ENCODE measurements at places on chromosomes 7 and 10. TPM values are rescaled to one million over a fixed set of nuclear protein-coding genes. Genes with fewer than 3 reads are reported as not detected.

DNA sequence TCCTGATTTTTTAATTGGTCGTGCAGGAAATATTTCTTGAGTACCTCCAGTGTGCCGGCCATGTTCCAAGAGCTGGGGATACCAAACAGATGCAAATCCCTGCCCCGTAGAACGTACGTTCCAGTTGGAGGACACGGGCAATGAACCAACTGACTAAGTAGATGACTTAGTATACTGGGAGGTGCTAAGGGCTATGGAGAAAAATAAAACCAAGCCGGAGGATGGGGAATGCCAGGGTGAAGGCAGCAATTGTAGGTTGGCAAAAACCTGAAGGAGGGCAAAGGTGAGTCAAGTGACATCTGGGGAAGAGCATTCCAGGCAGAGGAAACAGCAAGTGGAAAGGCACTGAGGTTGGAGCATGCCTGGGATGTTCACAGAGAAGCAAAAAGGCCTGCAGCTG, 6.8 kb upstream of the VSIR start:
- no peak for DNase-seq

METTL27 gene
- total RNA-seq, result 2.3 TPM

GRCh38 chr7:47672271-47672791, 90.4 kb upstream of the TNS3 start:
- no peak for DNase-seq

RAB11FIP2 gene
- 14.6 TPM for total RNA-seq

GRCh38 chr7:54813398-54813797, 54.4 kb upstream of the SEC61G start:
- no peak for DNase-seq

GRCh38 chr7:70571403-70571934, 560.5 kb upstream of the GALNT17 start:
- peak; percentile 87 for DNase-seq

GRCh38 chr10:12055732-12056131, 13.0 kb upstream of the DHTKD1 start:
- no peak for DNase-seq

FZD8 gene
- 10.5 TPM for total RNA-seq

GRCh38 chr7:35716038-35716803, 21.3 kb upstream of the HERPUD2 start:
- no peak for DNase-seq

DNA sequence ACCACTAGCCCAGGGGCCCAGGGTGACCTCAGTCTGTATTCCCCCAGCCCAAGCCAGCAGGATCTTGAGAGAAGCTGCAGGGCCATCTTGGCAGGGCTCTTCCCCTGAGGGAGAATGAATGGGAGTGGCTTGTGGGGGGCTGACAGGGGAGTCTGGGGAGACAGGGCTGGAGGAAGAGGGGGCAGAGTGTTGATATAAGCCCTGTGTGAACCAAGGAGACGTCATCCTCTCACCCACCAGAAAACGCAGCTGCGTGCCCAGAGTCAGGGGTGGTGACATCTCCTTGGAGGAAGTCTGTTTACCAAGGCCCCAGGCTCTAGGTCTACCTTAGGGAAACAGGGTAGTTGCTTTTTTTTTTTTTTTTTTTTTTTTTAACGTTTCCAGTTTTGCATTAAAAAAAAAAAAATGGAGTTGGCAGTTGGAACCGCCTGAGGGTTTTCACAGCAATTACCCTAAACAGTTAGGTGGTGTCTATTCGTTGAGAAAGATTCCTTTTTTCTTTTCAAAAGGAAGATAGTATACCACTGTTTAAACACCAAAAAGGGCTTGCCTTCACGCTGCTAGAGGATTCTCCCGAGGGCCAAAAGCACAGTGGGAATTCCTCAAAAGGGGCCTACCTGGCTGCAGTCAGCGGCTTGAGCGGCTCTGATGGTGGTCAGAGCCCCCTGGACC, 113.8 kb downstream of the PRPF18 start:
- no peak for DNase-seq

- peak; percentile 12 for DNase-seq
Observed at GRCh38 chr7:144936314-144936713, 100.5 kb upstream of the TPK1 start.

DNA sequence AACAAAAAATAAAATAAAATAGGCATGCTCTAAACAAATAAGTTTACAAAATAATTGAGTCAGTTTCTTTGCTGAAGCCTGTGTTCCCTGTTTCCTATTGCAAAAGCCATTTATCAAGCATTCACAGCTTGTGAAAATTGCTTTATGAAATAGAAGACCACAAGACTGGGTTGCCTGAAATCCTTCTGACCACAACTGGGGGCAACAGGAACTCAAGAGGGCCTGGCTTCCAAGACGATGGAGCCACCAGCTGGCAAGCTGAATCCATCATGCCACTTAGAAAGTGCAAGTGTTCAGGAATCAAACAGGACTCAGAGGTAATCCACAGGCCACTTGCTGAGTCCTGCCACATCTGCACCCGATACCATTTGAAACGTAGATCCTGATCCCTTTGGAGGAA, 752 bp upstream of the ABCA13 start:
- no peak for DNase-seq

POM121L12 gene
- total RNA-seq, result not detected

TMEM254 gene
- total RNA-seq, result 5.5 TPM

EPDR1 gene
- total RNA-seq, result 75.9 TPM

DNA sequence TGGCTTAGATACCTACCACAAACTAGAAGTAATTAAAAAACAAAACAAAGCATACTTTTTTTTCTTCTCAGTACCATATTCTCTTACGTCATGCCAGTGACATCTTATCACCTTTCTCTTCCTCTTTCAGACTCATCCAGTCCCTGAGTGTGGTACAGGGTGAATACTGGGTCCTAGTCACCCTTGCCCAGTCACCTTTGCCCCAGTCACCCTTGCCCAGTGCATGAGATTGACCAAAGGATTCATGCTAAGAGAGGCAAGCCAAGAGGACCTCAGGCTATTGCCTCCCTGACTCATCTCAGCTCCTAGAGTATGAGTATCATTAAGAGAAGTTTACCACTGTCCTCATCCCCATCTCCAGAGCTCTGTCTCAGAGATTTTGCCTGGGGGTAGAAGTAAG, 10.0 kb upstream of the TSPAN12 start:
- peak; percentile 36 for DNase-seq

- no peak for DNase-seq
Observed at GRCh38 chr10:75452997-75453396, 21.6 kb downstream of the LRMDA start.

GRCh38 chr10:78175444-78176015, 141.9 kb downstream of the RPS24 start:
- no peak for DNase-seq

DNA sequence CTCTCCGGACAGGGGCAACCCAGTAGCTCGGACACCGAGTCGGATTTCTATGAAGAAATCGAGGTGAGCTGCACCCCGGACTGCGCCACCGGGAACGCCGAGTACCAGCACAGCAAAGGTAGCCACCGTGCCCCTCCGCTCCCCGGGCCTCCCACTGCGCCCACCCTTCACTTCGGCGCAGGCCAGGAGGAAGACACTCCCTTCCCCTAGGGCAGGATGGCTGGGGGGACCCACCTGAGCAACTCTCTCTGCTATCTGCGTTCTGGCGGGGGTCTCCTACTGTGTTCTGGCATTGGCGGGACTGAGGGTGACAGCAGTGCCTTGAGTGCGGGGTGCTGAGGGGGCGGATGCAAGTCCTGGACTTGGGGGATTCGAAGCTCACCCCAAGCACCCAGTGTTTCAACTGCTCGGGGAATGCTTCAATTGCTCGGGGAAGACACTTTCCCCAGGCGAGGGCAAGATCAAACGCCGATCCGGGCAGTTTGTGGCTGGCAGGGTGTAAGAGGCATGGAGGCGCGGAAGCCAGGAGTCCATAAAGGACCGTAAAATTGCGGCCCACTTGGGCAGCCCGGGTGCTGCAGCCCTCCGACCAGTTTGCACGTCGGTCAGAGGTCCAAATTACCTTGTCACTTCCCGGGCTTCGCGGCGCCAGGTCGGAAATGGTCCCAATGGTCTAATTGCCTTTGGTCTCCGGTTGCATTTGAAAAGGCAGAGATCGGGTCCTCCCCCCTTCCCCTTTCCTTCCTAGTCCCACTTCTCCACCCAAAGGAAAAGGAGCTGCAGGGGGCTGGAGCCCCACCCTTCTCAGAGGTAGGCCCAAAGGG, 950 bp downstream of the EVX1 start:
- no peak for DNase-seq

GRCh38 chr10:118753331-118754228, 1.2 kb downstream of the CACUL1 start:
- peak; percentile 7 for DNase-seq

AKR1E2 gene
- total RNA-seq, result not detected

C10orf71 gene
- total RNA-seq, result not detected

HOXA10 gene
- total RNA-seq, result 12.3 TPM

WEE2 gene
- total RNA-seq, result not detected

GRCh38 chr10:100939763-100940344, 27.1 kb downstream of the SLF2 start:
- no peak for DNase-seq

HOXA7 gene
- total RNA-seq, result 21.7 TPM

FGFR2 gene
- 1.9 TPM for total RNA-seq

DNA sequence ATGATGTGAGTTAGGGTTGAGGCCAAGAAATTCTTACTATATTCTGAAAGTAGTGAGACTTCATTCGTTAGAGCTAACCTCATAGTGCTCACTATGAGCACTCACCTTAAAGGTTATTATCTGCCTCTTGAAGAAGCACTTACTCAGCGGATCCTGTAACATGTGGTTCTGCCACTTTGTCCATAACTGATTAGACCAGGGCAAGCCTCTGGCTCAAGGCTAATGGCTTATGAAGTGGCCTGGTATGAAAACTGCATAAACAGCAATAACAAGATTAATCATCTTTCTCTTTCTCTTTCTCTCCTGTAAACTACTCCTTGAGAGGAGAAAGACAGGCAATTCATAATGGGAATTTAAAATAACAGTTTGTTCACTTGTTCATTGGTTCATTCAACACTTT, 82.8 kb downstream of the MAPK8 start:
- no peak for DNase-seq

DNA sequence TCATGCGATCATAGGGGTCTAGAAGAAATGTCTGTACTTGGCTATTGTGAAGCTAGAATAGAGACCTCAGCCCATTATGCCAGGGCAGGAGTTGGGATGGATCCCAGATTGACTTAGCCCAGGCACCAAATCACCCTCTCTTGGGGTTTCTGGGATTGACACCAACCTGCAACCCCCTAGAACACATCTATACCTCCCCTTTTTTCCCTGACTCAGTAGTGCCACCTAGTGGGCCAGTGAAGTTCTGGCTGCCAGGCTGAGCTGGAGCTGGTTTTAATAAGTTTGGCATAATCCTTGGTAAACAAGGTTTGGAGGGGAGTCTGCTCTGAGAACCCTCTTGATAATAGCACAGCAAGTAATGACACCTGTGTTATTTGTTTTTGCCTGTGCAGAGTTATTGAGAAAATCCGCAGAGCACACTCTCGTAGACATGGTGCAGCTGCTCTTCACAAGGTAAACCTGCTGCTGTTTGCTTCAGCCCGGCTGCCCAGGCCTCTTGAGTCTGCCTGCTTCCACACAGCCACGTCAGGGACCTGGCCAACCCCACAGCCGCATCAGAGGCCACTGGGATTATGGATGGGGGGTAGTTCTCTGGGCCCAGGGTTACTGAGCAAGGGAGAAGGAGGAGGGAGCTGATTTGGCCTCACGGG, 43.3 kb upstream of the NFKB2 start:
- DNase-seq, result peak; percentile 55

DNA sequence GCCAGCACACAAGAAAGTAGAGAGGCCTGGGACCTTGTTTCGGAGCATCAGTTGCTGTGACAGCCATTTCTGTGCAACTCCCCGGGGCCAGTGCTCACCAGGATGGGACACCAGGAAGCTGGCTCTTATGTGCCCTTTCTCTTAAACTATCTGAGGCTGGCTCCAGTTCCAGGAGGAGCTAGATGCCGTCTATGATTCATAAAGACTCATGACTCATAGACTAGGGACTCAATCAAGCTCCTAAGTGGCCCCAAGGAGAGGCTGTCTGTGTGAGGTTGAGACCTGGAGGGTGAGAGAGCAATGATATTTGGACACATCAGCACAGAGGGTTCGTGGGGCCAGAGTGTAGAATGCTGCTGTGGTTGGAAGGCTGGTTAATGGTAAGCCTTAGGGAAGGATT, 580.1 kb downstream of the CCSER2 start:
- DNase-seq, result no peak

SORCS1 gene
- total RNA-seq, result not detected

DNA sequence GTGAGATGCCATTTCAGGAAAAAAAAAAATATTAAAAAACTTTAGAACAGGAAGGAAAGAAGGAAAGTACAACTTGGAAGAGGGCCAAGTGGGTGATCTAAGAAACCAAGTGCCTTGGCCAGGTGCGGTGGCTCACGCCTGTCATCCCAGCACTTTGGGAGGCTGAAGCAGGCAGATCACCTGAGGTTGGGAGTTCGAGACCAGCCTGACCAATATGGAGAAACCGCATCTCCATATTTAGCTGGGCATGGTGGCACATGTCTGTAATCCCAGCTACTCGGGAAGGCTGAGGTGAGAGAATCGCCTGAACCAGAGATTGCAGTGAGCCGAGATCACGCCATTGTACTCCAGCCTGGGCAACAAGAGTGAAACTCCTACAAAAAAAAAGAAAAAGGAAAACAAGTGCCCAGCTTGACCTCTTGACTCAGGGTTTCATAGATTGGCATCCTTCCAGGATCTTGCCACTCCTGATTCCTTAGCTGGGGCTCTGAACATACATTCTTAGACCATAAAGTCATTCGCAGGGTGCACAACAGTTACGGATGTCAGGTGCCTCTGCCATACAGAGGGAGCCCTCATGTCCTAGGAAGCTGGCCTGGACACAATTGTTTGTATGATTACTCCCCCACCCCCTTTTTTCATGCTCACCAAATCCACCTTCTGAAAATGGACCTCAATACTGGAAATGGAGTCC, 2.1 kb upstream of the GUSB start:
- peak; percentile 44 for DNase-seq

ATG9B gene
- total RNA-seq, result not detected

DNA sequence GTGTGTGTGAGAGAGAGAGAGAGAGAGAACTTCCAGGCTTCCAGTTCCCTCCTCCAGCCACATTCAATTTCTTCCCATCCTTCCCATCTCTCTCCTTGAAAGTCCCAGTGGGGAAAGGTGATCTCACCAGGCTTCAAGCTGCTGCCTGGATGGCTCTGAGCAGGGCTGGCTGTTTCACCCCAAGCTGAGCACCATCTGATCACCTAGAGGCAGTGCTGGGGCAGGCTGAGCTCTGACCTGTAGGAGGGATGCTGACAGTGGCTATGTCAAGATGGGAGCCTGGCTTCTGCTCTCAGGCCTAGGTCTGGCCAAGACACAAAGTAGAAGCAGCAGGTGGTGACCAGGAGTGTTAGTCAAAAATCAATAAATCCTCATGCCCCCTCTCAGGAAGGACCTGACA, 370.8 kb downstream of the PLXNA4 start:
- DNase-seq, result no peak

GRCh38 chr10:4765428-4765827, 60.6 kb upstream of the AKR1E2 start:
- DNase-seq, result no peak
